ENCODE measurements at places on chromosomes 13 and 19.

GRCh38 chr19:4174213-4174894 lies 8.0 kb downstream of the SIRT6 start:
- DNase-seq: no peak

GRCh38 chr19:49589502-49589905 lies 1.5 kb upstream of the PRR12 start:
- DNase-seq: no peak

GRCh38 chr13:76216729-76217128 lies 580.6 kb downstream of the LMO7 start:
- DNase-seq: no peak

GRCh38 chr13:67094952-67095351 lies 135.2 kb downstream of the PCDH9 start:
- no peak for DNase-seq

- DNase-seq: no peak
These were observed 2521.1 kb downstream of the PCDH9 start for GRCh38 chr13:64709079-64709478.

All from activated CD8-positive, alpha-beta memory T cell treated with anti-CD3 and anti-CD28 coated beads for 4 hours (primary cell).